Activated CD8-positive, alpha-beta memory T cell treated with anti-CD3 and anti-CD28 coated beads for 4 hours (primary cell): ENCODE measurements at places on chromosomes 5 and 9.

GRCh38 chr5:158431369-158432029 lies 572.6 kb upstream of the CLINT1 start:
- no peak for DNase-seq

DNA sequence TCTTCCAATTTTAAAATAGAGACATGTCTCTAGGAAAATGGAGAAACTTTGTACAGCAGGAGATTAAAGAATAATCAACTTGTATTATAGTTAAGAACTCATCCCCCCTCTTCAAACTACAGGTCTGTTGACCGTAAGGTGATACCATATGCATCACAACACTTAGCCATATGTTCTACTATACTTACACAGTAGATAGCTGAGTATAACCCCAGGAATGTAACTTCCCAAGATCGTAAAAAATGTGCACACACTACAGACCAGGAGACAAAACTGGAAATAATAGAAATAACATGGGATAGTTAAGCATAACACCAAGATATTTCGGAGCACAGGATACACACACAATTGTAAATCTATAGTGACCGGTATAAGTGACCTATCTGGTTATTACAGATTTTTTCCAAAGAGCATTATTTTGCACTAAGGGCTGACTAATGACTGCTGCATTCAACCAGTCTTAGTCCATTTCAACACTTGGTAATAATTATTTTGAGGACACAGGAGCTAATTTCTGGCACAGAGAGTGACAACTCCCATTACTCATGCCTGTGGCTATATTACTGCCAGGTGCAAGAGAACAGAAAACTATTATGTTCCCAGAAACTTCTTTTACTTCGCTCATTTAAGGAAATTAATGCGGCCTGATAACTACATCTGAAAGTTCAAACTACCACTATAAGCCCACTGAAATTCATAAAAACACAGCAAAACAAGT lies 15.4 kb upstream of the ZNF622 start:
- DNase-seq: no peak

- DNase-seq: no peak
Measured at GRCh38 chr5:119948162-119948561, 318.8 kb downstream of the FAM170A start.

DNA sequence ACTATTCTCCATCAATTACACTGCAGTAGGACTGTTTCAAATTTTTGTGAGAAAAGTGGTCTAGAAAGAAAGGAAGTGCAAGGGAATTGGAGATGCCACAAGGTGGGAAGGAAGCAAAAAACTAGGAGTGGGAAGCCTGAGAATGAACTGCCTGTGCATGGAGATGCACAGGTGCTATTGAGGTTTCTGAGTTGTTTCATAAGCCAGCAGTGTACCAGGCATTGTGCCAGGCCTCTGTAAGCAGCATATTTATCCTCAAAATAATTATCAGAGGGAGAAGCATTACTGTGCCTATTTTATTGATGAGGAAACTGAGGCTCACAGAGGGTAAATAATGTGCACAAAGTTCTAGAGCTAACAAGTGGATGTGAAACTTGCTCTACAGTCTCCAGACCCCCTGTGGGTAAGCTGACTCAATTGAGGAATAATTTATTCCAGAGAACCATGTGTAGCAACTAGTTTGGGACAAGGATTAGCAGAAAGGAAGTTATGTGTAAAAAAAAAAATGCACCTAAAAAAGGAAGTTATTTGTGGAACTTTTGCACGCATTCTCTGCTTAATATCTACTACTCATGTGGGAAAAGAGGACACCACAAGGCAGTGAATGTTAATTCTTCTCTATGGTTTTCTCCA lies 96.7 kb downstream of the SNCAIP start:
- no peak for DNase-seq

GRCh38 chr5:31270396-31270795 lies 76.9 kb downstream of the CDH6 start:
- no peak for DNase-seq

DNA sequence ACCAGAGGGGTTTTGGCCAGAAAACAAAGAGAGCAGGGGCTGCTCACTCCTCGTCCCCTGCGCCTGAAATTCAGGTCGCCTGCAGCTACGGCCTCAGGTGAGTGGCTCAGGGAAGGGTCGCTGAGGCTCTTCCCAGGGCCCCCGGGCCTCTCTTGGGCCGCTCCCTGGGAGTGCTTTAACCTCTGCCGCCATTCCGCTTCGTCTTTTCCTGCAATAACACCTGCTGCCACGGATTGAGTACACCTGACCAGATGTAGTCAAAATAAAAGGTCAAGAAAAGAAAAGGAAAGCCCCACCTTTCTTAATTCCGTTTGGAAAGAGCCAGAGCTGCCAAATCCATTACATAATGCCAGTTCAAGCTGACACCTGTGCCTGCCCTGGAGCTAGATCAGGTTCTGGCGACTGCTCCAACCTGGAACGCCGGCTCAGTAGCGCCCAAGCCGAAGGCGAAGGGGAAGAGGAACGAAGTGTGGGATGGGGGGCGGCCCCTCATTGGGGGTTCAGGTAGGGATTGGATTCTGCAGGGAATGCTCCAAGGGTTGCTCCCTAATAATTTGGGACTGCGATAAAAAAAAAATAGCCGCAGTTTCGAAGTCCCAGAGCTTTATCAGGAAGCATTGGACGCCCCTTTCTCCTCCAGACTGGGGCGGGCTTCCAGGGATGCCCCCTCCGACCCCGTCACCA lies 193.9 kb downstream of the MEF2C start:
- no peak for DNase-seq

- DNase-seq: no peak
Measured at GRCh38 chr5:32973646-32974045, 262.5 kb downstream of the NPR3 start.

DNA sequence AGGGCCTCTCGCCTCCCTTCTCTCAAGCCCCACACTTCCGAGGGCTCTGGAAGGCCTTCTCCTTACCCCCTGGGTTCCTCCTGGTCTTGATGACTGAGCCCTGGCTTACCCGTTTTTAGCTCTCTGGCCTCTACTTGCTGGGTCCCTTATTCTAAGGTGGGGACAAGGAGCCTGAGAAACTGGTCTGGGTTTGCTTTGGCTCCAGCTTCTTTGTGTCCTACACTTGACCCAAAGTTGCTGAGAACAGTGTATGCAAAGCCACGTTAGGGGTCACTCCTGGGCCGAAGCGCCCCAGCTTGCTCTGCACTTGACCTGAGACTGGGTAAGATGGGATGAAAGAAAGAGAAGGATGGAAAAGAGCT lies 788 bp downstream of the ZNF346 start:
- DNase-seq: no peak
